ENCODE measurements at places on chromosomes 7 and 10.

- DNase-seq: no peak
Observed at GRCh38 chr7:44189286-44189992, at the start of gene GCK. GCK (minus strand) TSS chr7:44189439; CDS start chr7:44188953, 486 bp downstream.

- DNase-seq: no peak
Observed at GRCh38 chr10:77045085-77045484, 592.5 kb downstream of the KCNMA1 start.

- no peak for DNase-seq
Observed at GRCh38 chr7:148447221-148447849, 143.2 kb upstream of the C7orf33 start.

GRCh38 chr7:7048213-7048612 lies 134.1 kb upstream of the C1GALT1 start:
- no peak for DNase-seq

DNA sequence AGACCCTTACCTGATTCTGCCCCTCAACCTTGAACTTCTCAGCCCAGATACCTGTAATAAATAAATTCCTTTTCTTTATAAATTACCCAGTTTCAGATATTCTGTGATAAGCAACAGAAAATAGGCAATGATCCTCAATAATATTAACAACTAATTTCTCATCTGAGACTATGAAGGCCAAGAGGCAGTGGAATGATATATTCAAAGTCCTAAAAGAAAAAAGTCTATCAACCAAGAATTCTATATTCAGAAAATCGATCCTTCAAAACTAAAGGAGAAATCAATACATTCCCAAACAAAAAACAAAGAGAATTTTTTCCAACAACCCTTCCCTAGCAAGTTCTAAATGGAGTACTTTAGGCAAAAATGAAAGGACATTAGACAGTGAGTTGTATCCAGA lies 279.6 kb downstream of the PTPRN2 start:
- DNase-seq: no peak

DNA sequence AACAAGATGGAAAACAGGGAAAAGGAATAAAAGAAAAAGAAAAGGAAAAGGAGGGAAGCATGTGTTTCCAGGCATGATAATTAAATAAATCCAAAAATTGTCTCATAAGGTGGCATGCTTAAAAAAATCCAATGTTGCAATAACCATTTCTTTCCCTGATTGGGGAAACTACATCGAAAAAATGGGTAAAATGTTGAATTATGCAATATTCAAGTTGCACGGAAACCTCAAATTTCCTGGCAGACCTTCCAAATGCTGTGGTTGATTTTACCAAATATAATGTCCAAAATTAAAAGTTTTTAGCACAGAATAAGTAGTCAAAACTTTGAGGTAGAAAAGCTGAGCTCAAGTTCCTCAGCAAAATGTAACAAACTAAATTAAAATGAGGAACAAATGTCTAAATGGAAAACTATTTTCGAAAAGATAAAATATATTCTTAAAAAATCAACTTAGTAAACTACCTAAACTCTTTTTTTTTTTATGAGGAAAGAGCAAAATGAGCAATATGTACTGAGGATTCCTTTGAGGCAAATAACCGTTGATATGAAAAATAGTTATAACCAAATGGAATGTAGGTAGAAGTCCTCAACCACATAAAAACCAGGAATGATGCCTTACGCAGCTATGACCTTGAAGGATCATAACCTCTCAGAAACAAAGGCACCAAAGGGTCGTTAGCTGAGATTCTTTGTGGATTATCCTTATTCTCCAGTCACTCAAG lies 52.6 kb downstream of the MACC1 start:
- DNase-seq: no peak

All from NCI-H1105 (cell line).